ENCODE measurements at places on chromosomes 2 and 18.
A peak's percentile ranks its signal among the peaks of the same experiment; 100 is the strongest.

- no peak for DNase-seq
Measured at GRCh38 chr2:128276878-128277675, 41.6 kb downstream of the HS6ST1 start.

DNA sequence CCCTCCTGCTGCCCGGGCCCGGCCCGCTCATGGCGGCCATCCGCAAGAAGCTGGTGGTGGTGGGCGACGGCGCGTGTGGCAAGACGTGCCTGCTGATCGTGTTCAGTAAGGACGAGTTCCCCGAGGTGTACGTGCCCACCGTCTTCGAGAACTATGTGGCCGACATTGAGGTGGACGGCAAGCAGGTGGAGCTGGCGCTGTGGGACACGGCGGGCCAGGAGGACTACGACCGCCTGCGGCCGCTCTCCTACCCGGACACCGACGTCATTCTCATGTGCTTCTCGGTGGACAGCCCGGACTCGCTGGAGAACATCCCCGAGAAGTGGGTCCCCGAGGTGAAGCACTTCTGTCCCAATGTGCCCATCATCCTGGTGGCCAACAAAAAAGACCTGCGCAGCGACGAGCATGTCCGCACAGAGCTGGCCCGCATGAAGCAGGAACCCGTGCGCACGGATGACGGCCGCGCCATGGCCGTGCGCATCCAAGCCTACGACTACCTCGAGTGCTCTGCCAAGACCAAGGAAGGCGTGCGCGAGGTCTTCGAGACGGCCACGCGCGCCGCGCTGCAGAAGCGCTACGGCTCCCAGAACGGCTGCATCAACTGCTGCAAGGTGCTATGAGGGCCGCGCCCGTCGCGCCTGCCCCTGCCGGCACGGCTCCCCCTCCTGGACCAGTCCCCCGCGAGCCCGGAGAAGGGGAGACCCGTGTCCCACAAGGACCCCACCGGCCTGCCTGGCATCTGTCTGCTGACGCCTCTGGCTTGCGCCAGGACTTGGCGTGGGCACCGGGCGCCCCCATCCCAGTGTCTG, 767 bp downstream of the RHOB start:
- DNase-seq: no peak

- DNase-seq: no peak
Measured at GRCh38 chr2:16640001-16640700, 25.5 kb downstream of the CYRIA start.

GRCh38 chr2:160884056-160884455, 276.2 kb upstream of the TANK start:
- no peak for DNase-seq

GRCh38 chr2:99035920-99036319, 99.9 kb upstream of the CRACDL start:
- DNase-seq: no peak

DNA sequence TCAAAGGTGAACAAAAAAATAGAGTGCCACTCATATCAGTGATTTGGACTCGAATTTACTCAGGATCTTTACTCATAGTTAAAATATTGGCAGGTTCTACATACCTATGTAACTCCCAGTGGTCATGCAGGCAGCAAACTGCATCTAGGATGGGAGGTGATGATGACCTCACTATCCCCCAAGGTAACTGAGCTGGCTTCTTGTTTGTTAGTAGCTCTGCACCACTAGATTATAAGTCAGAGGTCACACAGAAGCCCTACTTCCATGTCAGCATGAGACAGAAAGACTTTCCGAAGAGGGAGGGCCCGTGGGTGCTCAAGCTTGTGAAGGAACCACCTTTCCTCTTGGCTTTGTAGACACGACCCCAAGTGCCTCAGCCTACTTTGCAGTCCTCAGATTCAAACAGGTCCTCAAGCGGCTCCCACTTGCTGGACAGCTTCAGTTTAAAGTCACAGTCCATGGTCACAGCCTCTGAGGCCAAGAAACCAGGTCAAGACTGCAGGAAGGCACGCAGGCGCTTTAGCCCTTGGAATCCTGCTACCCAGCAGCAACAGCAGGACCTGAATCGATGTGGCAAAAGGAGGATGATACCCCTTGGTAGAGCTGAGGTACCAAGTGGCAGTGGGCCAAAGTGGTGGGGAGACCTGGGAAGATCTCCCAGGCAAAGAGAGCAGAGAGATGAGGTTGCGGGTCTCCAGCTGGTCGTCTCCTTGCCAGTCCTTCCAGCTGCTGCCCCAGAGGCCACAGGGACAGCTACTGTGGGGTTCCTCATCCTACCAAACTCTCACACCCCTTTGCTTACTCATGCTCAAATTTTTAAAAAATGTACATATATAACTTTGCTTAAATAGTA, 4.3 kb downstream of the NTSR2 start:
- no peak for DNase-seq

DNA sequence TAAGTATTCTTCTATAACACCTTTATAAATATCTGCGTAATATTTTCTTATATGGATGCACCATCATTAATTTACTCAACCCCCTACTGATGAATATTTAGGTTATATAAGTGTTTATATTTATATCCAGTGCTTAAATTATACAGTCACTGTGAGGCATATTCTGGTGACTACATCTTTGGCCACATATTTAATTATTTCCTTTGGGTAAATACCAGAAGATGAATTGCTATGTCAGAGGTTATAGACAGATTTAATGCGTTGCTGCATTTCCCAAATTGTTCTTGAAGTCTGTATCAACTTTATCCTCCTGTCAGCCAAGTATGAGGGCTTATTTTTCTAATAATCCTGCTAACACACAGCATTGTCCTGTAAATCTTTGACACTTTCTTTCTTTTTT, 18.7 kb downstream of the DYSF start:
- no peak for DNase-seq

GRCh38 chr18:34809451-34810072, 99.5 kb downstream of the DTNA start:
- DNase-seq: no peak

GRCh38 chr2:30645081-30645744, 162.0 kb downstream of the CAPN13 start:
- no peak for DNase-seq

- no peak for DNase-seq
Measured at GRCh38 chr2:77954931-77955330, 432.8 kb upstream of the LRRTM4 start.

DNA sequence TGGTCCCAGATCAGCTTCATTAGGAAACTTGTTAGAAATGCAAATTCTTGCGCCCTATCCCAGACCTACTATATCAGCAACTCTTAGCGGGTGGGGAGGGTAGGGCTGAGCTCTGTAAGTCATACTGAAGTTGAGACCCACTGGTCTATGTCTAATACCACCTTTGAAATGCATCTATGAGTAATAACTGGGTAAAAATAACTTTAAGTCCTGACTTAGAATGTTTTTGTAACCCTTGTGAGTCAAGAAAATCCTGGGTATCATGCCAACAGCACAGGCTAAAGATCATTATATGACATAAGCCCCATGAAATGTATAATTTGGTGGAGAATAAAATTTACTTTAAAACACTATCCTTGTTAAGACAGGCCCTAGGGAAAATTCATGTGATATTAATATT, 41.4 kb downstream of the PRKD3 start:
- DNase-seq: no peak

DNA sequence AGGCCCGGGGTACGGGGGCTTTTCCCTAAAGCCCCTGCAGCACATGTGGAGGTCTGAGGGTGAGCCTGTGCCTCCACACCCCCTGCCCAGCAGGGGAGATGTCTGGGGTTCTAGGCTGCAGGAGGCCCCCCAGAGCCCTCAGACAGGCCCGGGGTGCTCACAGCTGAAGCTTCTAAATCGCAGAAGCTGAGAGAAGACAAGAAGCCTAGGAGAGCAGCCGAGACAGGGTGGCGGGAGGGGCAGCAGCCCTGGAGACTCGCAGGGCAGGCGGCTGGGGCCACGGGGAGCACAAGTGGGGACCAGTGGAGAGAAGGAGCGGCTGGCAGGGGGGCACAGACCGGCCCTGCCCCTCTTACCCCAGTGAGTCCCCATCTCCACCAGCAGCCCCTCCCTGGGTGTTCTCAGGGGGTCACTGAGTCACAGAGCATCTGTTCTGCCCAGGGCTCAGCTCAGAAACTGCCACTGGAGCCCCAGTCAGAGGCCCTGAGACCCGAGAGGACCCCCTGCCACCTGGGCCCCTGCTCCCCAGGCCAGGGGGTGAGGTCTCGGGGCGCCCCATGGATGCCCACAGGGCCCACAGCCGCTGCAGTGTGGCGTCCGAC, 26.1 kb downstream of the GPC1 start:
- no peak for DNase-seq

GRCh38 chr2:46552528-46552927, 73.2 kb downstream of the TMEM247 start:
- no peak for DNase-seq

GRCh38 chr18:57789090-57789489, 14.0 kb downstream of the ATP8B1 start:
- DNase-seq: no peak

DNA sequence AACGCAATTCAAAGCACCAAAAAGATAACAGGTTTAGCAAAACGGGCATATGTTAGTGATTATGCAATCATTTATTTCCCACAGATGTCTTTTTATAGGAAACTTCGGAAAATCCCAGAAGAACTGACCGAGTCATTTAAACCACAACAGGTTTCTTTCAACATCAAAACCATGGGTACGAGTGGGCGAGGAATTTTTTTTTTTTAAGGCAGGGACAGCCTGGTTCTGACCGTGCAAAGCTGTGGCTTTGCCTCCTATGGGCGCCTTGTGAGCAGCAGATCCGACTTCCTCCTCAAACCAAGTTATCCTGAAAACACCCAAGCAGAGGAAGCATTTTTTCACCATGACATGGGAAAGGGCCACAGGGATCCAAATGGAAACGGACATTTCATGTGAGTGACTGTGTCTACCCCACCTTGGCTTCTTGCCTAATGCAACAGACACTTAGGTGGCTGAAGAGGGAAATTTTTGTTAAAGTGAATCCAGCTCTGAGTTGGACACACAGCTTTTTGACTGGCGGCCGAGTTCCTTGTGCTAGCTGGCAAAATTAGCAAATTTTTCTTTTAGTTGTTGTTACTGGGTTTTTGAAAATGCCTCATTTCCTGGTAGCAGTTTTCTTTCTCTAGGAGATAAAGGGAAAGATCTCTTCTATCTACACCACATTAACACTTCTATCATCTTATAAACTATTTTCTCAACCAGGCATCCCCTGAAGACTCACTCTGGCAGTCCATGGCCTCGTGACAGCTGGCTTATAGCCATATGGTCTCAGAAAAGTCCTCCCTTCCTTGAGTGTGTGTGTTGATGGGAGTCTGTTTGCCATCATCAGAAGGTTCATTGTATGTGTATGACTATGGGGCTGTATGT, 487.4 kb upstream of the ZEB2 start:
- peak; percentile 81 for DNase-seq

DNA sequence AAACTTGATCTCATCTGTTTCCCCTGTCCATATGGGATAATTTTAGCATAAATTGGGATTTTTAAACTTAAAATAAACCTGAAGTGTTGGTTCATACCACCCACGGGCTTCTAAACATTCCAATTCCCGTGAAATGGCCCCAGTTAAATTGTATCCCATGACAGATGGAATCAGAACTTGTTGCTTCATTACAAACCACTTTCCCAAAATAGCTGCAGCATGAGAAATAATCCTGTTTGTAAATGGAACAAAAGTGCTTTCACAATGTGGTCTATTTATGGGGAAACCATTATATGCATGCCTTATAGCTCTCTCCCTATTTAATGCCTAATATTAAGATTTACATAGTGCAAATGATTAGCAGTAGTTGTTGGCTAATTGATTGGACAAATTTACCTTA, 15.9 kb downstream of the SCG2 start:
- DNase-seq: no peak

DNA sequence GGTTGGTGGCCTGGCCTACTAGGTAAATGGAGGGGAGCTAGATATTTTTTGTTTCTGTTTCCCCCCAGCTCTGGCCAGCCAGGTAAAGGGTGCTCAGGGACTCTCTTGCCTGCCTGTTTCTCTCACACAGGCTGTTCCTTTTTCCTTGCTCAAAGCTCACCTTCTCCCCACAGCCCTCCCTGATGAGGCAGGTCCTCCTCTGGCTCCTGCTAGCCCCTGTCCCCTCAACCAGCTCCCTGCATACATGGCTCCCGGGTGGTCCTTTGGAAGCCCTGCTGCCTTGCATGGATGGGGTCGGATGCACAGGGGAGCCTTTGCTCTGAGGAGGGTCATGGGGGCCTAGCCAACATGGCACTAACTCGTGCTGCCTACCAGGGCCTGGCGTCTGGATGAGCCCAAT, 27.8 kb downstream of the DYSF start:
- DNase-seq: no peak

DNA sequence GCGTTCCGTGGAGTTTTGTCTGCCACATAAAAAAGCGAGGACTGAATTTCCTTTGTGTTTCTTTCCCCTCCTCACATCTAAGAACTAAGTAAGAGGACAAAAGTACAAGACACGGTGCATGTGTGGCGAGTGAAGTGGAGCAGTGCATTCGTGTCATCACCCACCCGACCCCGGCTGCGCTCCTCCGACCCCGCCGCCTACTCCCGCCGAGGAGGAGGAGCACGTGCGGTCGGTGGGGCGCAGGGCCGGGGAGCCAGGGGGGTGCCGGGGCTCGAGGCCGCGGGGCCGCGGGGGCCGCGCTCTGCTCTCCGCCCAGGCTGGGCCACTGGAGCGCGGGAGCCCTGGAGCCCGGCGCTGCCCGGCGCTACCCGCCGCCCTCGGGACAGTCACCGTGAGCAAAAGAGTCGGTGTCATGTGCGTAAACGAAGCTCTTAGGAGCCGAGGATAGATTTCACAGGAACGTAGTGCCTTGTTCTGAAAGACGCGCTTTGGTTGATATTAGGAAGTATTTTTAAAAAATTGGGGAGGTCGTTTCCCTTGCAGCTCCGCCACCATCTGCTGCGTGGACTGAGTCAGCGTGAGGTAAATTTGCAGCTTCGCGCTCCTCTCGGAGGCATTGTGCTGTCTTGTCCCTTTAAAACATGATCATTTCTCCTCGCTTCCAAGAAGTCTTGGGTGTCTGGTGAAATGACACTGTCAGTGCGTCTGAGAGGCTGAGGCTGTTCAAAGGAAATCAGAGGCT, 11.0 kb downstream of the TBR1 start:
- DNase-seq: no peak

GRCh38 chr2:170409164-170409535, 231.2 kb downstream of the MYO3B start:
- peak; percentile 44 for DNase-seq

Data from glomerular endothelial cell (primary cell).